ENCODE measurements at places on chromosomes 6 and 20.

DNA sequence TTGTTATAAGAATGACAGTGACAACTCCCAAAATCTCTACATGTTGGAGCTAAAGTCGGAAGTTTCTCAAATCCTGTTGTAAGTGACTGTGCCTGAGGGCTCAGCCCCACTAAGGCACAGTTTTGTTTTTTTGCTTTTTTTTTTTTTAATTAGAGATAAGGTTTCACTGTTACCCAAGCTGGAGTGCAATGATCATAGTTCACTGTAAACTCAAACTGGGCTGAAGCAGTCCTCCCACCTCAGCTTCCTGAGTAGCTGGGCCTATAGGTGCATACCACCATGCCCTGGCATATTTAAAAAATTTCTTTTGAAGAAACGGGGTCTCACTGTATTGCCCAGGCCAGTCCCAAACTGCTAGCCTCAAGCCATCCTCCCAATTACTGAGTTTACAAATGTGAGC, 96.9 kb downstream of the DTD1 start:
- no peak for DNase-seq

- no peak for DNase-seq
Observed at GRCh38 chr20:33095249-33095648, 15.8 kb downstream of the BPIFB4 start.

- DNase-seq, result no peak
Observed at GRCh38 chr6:141833001-141833655, 299.6 kb upstream of the GJE1 start.

DNA sequence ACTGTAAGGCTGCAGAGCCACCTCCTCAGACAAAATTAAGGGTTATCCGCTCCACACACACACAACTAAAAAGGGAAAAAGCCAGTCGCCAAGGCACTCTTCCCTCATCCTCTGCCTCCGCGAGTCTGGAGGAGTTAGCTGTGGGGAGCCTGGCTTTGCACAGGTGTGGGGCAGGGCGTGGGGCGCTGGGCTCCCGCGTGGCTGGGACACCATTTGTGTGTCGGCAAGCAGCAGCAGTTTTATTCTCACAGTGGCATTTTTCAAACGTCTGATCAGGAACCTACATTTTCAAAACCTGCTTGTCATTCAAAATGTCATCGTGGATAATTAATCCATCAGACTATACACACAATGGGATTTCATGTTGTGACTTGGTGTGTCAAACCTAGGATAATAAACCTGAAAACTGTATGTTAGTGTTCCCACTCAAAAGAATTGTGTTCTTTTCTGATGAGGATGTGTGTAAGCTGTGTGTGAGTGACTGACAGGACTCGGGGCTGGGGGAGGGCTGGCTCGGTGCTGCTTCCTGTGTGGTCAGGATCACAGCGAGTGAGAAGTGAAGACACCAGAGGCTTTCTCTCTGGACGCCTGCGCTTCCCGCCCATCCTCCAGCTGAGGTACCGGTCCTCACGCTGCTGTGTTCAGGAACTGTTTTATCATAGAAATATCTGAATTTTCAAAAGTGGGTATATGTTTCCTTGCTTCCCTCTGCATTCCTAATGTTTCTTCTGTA, 83.1 kb downstream of the IRF4 start:
- peak; percentile 59 for DNase-seq

DNA sequence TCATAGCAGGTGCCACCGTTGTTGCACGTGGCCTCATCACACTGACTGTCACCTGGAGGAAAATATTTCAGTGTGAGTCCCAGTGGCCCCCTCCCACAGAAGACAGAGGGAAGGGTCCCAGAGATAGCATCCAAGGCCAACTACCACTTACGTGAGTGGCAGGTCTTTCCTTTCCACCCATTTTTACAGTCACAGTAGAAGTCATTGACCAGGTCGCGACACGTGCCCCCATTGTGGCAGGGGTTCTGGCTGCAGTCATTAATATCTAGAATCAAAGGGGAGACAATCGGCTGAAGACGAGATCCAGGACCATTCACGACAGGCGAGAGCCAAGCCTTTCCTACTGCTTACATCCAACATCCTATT, 28.6 kb downstream of the JAG1 start:
- no peak for DNase-seq

DNA sequence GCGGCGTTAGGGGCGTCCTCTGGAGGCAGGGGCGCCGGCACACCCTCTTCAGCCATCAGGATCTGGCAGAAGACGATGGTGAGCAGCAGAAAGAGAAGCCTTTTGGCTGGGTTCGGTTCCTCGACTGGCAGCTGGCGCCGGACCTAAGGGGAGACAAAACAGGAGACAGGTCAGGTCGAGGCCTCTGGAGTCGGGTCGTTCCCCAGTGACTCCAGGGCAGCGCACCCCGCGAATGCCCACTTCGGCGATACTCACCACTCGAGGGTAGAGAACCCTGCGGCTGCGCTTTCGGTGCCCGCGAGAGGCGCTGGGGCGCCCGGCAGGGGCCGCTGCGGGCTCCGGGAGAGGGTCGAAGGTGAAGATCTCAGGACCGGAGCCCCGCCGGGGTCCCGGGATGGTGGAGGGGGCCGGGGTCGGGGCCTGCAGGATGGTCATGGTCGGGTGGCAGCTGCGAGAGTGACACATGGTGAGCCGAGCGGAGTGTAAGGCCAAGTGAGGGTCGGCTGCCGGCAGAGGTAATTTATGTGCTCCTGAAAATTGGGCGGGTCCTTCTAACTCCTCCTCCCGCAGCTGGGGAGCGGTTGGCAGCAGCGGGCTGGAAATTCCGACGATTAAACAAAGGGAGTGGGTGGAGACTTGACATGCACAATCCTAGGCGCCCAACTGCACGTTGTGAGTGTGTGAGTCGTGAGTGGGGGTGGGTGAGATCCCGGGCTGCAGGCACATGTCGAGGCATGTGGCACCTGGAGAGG, at the start of gene IER3:
Gene IER3, minus strand, starts transcription at position 494 of the 752 bp plus-strand sequence. Its CDS starts 29 bp downstream, at position 465.
- peak; percentile 65 for DNase-seq

GRCh38 chr6:170111141-170111664, 179.7 kb downstream of the DLL1 start:
- no peak for DNase-seq

DNA sequence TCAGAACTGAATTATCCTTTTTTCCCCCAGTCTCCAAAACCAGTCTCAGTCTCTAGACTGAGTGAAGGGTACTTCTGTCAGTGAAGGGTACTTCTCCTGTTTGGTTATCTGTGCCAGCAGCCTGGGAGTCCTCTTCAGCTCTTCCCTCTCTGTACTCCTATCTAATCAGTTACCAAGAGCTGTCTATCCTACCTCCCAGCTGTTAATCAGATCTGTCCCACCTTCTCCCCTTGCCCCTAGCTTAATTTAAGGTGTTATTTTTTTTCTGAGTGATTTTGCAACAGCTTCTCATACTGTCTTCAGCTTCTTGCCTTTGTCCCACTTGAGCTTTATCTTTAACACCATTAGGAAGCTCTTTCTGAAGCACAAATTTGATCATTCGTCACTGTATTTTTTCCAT, 491.9 kb upstream of the SOX4 start:
- DNase-seq, result no peak

DNA sequence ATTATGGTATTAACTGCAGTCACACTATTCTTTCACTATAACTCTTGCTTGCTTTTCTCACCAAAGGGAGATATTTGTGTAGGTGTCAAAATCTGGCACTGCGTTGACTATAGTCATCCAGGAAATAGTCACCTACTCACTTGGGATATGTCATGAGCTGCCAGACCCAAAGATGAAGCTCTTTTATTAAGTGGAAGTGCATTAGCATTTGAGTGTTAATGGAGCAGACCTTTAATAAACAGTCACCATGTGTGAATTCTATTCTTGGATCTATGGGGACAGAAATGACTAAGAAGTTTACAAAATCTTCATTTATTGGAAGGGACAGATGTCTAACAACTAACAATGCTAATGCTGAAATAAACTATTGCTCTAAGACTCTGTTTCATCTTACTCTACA, 130.1 kb upstream of the NEDD9 start:
- no peak for DNase-seq

GRCh38 chr20:56627122-56628014, 1.7 kb upstream of the TFAP2C start:
- DNase-seq, result no peak

DNA sequence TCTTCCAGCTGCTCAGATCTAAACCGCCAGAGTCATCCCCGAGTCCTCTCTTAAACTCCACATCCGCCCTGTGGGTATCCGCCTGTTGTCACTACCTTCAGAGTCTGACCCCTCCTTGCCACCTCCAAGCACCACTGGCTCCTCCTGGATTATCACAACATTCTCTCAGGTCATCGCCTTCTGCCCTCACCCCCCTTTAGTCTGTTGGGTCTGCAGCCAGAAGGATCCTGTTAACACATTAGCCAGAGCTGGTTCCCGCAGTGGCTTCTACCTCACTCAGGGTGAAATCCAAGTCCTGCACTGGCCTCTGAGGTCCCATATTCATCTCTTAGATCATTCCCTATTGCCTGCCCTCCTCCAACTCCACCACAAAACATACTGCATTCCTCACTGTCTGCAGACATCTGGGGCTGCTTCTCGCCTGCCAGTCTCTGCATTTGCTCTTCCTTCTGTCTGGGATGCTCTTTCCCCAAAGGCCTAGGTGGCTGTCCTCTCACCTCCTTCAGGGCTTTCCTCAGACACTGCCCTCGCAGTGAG, 34.1 kb downstream of the TNXB start:
- no peak for DNase-seq

- DNase-seq, result no peak
Observed at GRCh38 chr6:70685494-70686180, 18.0 kb downstream of the SMAP1 start.

GRCh38 chr20:24134284-24134683, 145.7 kb upstream of the GGTLC1 start:
- no peak for DNase-seq

DNA sequence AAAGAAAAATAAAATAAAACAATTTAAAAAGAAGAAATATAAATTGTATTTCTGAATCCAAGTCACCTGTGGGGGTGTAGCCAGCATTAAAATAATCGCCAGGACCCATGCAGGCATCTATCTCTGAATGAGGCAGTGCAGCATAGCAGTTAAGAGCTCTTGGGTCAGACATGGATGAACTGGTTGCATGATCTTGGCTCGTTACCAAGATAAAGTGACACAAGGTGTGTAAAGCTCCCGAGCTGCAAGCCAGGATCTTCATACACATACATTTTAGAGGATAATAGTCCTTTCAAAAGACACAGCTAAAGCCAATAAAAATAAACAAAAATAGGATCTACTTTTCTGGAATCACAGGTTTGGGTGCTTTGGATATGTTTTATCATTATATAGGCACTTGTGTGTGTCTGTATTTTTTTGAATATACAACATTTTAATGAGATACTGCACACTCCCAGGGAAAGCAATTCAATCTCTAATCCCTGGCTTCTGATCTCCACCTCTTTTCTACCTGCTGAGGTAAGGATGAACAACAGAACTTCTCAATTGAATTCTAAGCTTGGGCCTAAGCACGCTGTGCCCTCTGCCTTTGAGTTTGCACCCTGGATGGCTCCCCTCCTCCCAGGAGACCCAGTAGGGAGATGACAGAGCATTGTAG, 8.9 kb downstream of the TRIM10 start:
- no peak for DNase-seq

GRCh38 chr6:148401571-148401970, 58.9 kb downstream of the SASH1 start:
- DNase-seq, result no peak

GRCh38 chr6:15511248-15512125, 151.3 kb downstream of the DTNBP1 start:
- DNase-seq, result no peak

- DNase-seq, result no peak
Observed at GRCh38 chr6:39226639-39227329, 2.5 kb downstream of the KCNK5 start.

GRCh38 chr6:166744223-166745134, 117.4 kb upstream of the RPS6KA2 start:
- no peak for DNase-seq

Data from activated CD4-positive, alpha-beta T cell treated with anti-CD3 and anti-CD28 coated beads, Interleukin-2, amount 50 U/mL, for 1 hour (primary cell).